Stimulated activated naive CD4-positive, alpha-beta T cell treated with Interleukin-2 at 50 U/mL for 16 hours (primary cell): ENCODE measurements at places on chromosomes 7 and 10.

DNA sequence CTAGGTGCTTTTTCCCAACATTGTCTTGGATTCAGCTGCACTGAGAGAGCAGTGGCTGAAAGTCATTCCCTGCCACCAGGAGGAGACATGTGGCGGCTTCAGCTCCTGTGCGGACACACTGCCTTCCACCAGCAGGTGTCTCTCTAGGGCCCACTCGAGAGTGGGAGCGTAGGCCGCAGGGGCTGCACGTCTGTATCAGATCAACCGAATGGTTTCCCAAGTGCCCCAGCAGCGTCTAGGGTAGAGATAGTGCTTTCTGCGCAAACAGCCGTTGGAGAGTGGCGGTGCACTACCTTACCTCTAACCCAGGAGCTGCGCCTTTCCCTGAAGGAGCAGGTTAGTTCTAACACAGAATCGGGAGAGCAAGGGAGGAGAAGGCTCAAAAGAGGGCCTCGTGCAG, 31.7 kb downstream of the PAPOLB start:
- peak; percentile 25 for DNase-seq

DNA sequence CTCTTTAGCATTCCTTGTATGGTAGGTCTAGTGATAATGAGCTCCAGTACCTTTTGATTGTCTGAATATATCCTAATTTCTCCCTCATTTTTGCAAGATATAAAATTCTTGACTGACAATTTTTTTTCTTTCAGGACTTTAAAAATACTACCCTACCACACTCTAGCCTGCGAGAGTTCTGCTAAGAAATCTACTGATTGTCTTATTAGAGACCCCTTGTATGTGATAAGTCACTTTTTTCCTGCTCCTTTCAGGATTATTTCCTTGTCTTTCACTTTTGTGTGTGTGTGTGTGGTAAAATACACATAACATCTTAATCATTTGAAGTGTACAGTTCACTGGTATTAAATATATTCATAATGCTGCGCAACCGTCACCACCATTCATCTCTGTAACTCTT, 68.7 kb upstream of the PPP1R9A start:
- no peak for DNase-seq

DNA sequence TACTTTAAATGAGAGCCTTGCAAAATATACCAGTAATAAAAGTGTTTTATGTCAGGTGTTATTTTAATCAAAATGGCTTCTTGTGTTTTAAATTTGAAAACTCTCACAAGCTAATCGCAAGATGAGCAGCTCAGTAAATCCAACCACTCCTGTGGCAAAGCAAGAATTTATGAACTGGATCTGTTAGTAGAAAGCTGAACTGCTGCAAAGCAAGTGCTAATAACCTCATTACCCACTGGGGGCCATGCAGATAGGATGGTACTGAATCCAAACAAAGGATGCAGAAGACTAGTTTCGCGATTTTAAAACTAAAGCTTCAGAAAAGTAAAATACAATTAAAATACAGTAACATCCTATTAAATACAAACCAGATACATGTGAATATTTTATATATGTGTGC, 468.0 kb downstream of the PARD3 start:
- no peak for DNase-seq

DNA sequence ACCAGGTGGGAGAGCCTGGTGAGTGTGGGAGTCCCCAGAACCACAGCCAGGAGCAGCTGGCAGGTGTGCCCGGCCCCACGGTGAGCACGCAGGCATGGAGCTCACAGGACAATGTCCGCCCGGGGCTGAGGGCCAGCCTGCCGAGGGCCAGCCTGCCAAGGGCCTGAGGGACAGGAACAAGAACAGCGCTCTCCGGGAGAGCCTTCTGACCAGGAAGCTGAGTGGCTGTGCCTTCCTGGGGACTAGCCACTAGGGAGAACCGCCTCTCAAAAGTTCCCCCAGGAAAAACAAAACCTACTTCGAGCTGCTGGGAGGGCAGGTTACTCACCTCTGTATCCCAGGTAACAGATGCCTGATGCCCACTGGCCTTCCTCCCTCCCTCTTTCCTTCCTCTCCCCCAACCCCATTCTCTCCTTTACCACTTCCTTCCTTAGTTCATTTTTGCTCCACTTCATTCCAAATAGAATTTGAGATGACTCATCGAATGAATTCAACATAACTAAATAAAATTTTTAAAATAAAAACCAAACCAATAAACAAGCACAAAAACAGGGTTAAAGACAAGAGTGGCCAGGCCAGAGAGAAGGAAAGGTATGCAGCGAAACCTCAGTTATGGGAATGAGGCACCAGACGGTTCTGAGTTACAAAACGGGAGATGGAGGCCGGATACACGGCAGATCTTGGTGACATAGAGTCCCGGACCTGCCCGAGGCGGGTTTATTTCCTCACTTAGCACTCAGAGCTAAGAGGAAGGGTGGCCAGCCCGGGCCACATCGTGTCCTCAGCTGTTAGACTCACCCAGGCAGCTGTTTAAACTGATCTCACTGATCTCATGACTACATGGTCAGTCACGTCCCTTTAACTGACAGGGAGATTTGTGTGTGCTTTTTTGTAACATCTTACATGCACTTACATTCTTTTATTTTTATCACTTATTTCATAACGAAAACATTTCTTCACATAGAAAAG, 128.5 kb downstream of the TNS3 start:
- DNase-seq = no peak

GRCh38 chr10:70328018-70328417, 44.2 kb upstream of the NPFFR1 start:
- no peak for DNase-seq

DNA sequence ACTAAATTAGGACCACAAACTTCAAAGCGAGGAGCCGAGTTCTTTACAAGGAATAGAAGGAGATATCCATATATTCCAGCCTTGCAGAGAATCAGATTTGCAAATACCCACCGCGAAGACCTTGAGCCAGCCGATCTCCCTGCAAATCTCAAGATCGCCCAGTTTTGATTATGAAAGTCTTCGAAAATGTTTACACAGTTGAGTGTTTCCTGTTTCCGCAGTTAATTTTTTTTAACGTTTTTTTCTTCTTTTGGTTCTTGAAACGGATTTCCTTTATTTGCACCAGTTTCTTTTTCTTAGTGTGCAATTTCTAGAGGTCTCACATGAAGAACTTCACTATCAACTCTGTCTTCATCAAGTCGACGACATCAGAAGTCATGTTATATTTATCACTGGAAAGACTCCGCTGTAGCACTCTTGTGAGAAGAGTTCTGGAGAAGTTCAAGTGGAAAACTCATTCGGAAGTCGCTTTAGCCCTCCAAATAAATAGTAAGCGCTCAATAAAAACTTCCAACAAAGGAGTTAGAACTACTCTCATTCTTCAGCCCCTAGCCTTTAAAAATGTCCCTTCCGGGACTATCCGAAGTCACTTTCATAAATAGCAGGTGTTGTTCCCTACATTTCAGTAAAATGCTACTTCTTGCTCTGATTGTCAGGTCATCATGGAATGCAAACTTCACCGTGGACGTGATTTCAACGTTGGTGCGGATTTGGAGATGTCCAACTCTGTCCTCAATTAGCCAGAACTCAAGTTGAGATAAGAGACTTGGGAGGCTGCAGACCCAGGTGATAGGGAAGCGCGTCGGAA, 11.9 kb upstream of the SPAG6 start:
- no peak for DNase-seq

DNA sequence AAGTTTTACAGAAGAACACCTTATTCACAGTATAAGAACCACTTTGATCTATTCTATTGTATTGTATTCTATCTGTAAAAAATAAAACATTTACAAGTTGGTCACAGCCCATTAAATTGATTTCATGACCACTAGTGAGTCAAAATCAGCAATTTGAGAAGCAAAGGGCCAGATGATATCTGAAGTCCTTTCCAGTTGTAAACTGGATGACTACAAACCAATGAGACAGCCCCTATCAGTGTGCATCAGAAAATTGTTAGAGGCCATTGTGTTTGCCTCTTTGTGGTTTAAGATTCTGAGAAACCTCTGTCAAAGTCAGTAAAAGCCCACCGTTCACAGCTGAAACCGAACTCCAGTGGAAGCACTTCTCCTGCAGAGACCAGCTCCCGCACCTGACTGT, 54.8 kb downstream of the TBXAS1 start:
- no peak for DNase-seq

DNA sequence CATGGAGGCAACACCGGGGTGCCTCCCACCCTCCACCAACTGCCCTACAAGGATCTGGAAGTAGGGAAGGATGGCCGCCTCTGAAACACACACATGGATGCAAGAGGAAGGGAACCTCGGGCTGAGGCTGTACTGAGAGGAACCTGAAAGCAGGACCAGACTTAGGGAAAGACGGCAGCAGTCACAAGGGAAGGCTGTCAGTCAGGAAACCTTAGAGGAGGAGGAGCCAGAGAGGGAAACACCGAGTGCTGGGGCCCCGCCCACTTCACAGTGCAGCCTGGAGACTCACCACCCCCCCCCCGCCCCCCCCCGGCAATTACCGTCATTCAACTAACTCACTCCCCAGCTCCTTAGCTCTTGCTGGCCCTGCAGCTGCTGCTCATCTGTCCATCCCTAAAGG, 2.5 kb downstream of the CYREN start:
- peak; percentile 6 for DNase-seq

DNA sequence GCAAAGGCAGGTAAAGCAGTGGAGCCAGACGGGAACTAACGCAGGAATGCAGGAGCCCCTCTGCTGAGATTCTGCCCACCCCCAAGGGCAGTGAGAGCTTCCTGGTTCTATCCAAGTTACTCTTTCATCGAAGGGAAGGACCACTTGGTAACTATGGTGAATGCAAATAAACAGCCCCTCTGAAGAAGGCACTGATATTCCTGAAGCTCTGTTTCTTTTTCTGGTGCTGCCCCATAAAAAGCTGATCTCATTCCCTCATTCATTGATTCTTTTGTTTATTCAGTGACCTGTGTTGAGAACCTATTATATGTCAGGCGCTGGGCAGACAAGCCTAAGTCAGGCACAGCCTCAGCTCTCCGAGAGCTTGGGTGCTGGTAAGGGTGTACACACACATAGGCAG, 217.3 kb downstream of the SNX10 start:
- DNase-seq = no peak

GRCh38 chr7:94650147-94651051, 5.5 kb downstream of the SGCE start:
- DNase-seq = no peak

GRCh38 chr7:26356229-26356628, 64.6 kb downstream of the SNX10 start:
- no peak for DNase-seq

DNA sequence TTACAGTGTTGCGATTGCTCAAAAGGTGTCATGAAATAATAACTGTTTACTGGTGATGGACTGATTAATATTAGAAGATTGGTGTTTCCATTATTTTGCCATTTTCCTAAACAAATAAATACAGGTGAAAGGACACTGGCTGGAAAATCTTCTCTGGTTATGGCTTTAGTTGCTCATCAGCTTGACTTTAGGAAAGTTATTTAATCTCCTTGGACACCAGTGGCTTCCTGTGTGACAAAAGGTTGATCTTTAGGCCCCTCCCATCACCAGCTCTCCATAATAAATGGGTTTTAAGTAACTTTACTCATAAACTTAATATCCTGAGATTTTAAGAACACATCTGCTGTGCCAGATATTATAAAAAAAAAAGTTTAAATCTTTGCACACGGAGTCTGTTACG, 737 bp downstream of the CABCOCO1 start:
- DNase-seq = no peak

DNA sequence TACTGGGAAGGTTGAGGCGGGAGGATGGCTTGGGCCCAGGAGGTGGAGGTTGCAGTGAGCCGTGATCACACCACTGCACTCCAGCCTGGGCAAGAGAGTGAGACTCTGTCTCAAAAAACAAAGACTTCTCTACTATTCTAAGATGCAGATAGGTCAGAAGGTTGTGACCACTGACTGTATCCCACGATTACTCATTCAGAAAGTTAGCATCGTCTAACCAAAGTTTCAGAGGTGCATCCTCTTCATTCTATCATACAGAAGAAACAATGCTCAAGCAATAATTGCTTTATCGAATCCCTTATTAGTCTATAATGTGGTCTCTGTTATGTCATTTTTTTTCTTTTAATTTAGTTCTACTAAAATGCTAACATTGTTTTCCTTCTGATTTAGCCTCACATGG, 348.7 kb upstream of the LRGUK start:
- no peak for DNase-seq

DNA sequence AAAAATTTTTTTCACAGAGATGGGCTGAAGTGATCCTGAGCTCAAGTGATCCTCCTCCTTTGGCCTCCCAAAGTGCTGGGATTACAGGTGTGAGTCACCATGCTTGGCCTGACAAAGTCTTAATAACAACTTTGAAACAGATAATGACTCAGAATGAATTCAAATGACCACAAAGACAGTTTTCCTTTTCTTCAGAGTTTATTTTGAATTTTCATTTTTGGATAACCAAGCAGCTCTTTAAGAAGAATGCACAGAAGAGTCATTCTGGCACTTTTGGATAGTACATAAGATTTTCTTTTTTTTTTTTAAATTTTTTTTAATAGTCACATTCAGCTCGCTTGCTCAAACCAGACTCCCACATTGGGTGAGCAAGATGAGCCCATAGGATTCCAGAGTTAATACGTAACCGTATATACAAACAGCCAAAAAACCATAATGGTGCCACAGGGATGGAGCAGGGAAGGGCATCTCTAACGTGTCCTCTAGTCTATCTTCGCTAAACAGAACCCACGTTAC, 43.0 kb upstream of the NMT2 start:
- no peak for DNase-seq

DNA sequence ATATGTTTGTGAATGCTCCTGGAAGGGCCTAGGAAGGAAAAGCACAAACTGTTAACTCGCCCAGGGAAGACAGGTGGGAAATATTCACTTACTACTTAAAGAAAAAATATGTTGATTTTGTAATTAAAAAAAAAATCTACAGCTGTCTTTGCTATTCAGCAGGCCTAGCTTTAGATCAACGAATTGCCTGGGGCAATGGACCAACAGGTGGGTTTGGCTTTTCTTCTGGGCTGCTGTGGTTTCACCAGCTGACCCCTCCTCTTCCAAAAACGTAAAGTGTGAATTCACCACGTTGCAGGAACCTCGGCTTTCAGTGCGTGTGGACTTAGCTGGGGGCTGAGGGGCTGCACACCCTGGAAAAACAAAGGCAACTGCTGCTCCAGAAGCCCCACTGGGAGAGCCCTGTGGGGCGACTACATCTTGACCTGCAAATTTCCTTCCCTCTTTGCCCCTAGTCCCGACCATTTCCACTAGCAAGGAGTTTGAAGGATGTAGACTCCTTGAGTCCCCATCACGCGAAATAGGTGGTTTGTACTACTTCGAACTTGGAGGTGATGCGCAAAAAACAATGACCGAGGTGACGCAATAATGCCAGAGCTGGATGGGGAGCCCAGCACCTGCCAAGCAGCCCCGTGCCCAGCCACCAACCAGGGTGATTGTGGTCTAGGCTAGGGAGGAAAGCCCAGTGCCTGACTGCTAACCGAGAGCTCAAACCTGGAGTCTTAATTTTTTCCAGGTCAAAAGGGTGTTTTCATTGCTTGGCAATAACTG, 7.4 kb downstream of the PRLHR start:
- DNase-seq = no peak
